ENCODE measurements at places on chromosomes 12 and 14.

- DNase-seq = no peak
Measured at GRCh38 chr12:113473942-113474341, 2.3 kb upstream of the LHX5 start.

DNA sequence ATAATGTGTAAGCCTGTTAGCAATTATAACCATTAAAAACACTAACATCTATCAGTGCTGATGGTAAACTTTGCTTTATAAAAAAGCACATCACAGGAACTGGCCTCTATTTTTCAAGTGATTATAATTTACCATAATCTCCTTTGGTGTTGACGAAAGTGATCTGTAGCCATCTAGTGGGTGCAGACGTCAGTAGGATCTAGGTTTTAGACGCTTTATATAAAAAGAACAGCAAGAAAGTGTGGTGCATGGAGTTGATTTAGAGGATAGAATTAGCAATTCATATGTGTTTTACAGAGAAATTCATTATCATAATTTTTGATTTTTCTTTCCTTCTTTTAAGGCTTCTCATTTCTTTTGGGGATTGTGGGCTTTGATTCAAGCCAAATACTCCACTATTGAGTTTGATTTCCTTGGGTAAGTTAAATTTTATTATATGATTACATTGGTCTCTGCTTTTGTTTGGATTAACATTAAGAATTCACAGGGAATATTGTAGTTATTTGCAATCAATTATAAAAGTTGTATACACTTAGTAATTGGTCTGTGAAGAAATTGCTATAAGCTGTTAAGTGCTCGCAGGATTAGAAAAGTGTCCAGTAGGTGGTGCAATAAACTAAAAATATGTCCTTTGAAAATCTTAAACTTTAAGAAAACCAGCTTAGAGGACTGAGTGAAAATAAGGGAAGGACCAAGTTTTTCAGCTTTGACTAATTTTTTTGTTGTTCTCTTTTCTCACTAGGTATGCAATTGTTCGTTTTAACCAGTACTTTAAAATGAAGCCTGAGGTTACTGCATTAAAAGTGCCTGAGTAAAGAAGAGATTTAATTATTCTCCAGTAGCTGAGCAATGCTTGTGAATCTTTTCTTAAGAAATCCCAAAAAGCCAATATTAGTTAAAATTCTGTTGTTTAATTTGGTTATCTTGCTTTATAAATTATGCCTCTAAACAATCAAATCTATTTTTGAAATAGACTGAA lies 59.5 kb downstream of the ETNK1 start:
- peak; percentile 58 for DNase-seq

DNA sequence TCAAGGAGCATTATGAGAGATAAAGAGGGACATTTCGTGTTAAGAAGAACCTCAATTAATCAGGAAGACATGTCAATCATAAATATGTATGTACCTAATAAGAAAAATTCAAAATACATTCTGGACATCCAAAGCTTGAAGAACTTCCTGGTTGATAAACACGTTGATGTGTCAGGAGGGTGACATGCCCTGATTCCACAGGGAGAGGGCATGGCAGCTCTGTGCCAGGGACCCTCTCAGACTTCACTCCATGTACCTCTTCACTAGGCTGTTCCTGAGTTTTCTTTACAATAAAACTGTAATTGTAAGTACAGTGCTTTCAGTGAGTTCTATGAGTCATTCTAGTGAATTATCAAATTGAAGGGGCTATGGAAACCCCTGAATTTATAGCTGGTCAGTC lies 163.5 kb downstream of the CFAP54 start:
- no peak for DNase-seq

GRCh38 chr14:61568572-61569011 lies 126.7 kb upstream of the HIF1A start:
- DNase-seq = no peak

- no peak for DNase-seq
Measured at GRCh38 chr14:100135784-100136183, 23.7 kb downstream of the DEGS2 start.

DNA sequence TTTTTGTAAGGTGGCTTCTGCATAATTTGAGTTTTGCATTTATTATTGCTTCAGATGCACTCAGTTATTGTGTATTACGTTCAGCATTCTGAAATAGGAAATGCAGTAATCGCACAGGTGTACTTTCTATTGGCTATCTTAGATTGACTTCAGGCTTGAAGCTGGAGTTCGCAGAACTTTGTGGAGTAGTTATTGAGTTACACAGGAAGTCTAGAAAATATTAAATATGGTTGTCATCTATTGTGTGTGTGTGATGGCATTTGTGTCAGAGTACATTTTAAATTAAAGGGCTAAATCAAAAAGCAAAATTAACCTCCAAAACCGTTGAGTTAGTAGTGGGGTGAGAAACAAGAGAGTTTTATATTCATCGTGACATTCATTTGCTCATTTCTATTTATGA lies 2.7 kb downstream of the ARID2 start:
- DNase-seq = no peak

DNA sequence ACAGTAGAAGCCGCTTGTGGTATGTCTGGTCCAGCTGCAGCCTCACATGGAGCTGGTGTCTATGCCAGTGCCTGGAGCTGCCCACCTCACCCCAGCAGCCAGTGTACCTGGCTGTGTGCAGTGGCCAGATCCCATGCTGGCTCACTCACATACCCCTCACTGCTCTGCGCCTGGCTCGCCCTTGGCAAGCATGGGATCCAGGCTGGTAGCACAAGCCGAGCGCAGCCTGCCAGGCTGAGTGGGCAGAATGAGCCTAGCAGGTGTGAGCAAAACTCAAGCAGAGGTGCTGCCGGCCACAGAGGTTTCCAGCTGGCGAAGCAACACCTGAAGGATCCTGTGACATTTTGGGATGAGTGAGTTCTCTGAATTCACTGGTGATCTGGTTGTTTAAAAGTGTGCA lies 5.0 kb upstream of the BTBD7 start:
- DNase-seq = no peak
